EH (cell line): ENCODE measurements at places on chromosomes 7 and 10.

DNA sequence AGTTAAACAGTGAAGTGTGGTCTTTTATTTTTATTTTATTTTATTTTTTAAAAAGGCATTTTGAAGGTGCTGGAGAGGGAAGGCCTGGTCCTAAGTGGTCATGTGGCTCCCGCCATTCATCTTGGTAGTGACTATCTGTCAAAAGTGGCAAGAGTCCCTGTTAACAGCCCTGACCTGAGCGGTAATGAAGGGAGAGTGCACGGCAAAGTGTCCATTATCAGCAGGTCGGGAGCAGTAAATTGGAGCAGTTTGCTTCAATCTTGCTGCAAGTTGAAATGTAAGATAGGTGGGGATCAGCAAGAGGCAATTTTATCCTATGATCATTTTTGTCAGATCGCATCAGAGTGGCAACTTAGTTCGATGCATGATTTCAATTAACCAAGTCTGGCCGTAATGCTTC is 227.4 kb upstream of the SP4 start:
- no peak for DNase-seq

DNA sequence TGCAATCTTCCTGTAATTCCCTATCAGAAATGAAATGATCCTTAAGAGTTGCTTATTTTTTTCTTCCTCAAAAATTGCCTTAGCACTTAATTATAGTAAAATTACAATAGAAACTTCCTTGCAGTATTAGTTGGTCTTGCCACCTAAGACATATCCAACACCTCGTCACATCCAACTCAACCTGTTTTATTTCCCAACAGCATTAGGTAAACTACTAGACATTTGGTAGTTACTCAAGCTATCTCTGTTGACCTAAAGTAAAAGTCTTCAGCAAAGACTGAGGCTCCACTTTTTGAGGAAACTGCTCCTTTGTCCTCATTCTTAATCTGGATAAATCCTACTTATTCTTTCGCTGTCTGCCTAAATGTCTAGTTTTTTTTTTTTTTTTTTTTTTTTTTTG is 20.4 kb downstream of the HIBADH start:
- no peak for DNase-seq

GRCh38 chr7:150648353-150649079 is 16.3 kb upstream of the GIMAP6 start:
- no peak for DNase-seq

- DNase-seq = no peak
These were observed 29.1 kb upstream of the SEM1 start for GRCh38 chr7:96738705-96739104.

- peak; percentile 41 for DNase-seq
These were observed 24.7 kb upstream of the HSPA12A start for GRCh38 chr10:116766837-116767634.

GRCh38 chr10:79310200-79310865 is 36.9 kb upstream of the PPIF start:
- no peak for DNase-seq

- DNase-seq = no peak
These were observed 103.0 kb upstream of the CDK1 start for GRCh38 chr10:60675236-60675635.

GRCh38 chr10:23448802-23449570 is 10.1 kb downstream of the OTUD1 start:
- peak; percentile 46 for DNase-seq

DNA sequence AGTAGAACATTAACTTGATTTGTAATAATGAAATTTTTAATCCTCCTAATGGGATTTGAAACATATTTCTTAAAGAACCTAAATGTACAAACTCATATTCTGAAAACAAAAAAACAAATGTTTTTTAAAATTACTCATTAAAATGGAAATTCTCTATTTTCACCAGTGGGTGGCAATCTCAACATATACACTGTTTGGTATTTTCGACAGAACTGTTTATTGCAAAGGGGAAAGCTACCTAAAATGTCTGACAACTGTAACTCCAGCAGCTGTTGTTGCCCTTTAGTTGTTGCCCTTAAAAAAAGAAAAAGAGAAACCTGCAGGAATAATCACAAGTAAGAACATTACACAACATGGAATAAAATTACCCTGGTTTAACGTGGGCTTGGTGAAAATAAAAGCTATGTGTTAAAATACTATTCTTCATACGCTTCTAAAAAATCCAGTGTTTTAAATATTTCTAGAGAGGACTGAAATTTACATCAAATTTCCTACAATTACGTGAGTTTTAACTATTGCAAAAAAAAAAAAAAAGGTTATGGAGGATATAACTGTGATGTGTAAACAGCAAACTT is 54.5 kb downstream of the COL1A2 start:
- peak; percentile 54 for DNase-seq

DNA sequence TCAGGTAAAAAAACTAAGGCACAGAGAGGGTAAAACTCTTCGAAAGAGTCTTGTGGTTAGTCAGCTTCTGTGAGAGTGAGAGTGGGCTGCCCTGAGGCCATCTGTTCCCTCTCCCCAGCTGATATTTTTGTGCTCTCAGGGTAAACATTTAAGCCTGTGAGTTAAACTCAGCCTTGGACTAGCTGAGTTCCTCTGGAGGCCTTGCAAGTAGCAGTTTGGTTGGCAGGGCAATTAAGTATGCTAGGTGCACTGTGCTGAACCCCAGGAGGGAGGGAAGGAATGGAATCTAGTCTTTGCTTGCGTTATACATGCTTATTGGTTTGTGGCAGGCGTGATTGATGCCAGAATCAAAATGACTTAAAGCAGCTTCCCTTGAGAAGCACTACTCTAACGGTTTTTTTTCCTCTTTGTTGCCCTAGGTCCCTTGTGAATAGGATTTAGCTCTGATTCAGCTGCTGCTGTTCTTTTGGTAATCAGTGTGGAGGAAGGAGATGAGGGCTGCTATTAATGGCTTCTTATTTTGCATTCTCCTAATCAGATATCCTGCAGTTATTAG is 140.2 kb downstream of the AUTS2 start:
- no peak for DNase-seq

GRCh38 chr10:61758433-61758832 is 95.7 kb downstream of the CABCOCO1 start:
- DNase-seq = peak; percentile 86

DNA sequence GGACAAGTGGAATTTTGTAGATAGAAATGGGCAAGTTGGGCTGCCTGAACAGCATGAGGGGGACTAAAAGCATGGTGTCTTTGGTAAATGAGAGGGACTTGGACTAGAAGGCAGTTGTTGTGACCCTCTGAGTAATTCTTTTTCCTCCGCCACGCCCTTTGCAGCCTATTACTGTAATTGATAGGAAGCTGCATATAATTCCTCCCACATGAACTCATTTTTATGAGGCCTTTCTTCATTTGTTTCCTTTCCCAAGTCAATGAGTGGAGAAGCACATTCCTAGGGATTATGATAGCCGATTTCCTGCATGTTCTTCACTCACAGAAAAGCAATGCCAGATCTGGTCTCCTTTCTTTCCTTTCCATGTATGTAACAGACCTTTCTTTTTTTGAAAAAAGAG is 27.7 kb downstream of the ZSCAN25 start:
- peak; percentile 48 for DNase-seq

DNA sequence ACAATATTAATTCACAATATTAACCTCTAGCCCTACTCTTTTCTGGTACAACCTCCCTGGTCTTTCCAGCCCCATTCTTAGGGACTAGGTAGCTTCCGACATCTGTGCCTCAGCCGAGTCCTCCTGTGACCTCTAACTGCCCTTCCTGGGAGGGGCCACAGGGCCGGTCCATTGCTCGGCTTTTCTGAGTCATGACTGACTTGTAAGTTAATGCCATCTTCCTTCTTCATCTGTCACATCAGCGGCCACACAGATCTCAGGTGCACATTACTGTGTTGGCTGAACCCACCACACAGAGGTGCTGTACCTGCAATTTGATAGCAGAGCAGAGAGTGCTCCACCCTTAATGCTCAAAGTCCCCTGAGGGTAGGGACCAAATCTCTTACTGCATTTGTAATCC is 4.1 kb upstream of the CPA4 start:
- no peak for DNase-seq

- DNase-seq = no peak
These were observed 639.2 kb upstream of the POT1 start for GRCh38 chr7:125568799-125569198.

DNA sequence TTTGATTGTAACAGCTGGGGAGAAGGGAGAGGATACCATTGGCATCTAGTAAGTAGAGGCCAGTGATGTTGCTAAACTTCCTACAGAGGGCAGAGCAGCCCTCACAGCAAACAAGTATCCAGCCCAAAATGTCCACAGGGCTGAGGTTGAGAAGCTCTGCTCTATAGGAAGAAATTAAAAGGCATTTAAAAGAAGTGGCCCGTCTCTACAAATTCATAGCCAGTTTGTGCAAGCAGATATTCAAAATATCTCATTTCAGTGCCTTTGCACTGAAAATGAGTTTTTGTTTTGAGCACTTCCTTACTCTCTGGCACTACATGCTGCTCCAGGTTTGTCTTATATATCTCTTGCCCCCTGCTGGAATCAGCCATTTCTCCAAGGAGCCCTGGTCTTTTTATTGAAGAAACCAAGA is 330.0 kb downstream of the BBS9 start:
- DNase-seq = peak; percentile 65

GRCh38 chr7:49443515-49443914 is 329.9 kb upstream of the VWC2 start:
- DNase-seq = no peak

DNA sequence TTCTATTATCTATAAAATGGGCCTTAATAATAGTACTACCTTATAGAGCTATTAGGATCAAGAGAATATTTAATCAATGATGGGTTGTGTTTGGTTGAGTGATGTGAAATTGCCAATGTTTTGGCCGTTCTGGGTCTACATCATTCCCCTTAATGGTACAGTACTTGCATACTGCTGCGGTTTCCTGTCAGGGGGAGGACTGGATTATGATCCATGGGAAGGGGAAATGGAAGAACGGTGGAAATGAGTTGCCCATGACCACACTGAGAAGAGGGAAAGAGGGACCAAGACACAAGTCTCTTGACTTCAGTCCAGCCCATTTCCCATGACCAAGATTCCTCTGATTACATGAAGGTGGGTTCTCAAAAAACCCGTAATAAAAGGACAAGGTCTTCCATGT is 999 bp upstream of the MRPS24 start:
- peak; percentile 31 for DNase-seq

GRCh38 chr7:75611557-75612178 is 119.5 kb downstream of the SPDYE5 start:
- no peak for DNase-seq

DNA sequence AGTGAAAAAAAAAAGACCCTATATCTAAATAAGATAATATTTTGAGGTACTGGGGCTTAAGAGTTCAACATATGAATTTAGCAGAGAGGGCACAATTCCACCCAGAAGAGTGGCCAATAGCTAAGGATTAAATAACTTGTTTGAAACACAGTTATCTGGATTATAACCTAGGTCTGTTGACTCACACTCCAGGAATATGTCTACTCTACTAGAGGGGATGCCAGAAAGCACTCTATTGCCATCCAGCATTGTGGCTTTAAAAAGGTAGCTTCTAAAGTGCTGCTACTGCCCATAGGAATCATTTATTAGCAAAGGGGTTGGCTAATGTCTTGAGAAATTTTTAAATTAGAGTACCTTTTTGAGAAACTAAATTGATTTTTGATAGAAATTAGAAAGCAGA is 102.2 kb downstream of the PPP1R3A start:
- no peak for DNase-seq

DNA sequence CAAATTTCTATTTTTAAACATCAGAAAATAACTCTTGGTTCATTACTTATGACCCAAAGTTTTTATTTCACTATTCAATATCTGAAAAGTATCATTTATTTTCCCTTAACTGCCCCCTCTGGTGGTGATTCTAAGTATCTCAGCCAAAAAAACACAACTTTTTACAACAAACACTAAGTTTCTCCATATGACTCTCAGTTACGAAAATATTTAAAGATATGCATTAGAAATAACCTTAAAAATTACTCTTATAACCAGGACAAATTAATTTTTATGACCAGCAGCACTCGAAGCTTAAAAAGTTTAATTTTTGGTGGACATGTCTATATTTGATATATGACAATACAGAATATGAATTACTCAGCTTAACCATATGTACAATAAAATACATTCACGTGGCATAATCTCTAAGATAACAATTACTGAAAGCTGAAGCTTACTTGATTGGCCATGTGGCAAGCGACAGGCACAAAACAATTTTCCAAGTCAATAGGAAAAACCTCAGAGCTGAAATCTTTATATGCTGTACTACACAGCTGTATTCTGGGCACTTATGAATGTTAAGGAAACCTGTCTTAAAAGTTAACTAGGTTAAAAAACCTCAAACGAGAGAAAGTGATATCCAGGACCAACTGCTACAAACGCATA is 2.3 kb downstream of the HNRNPA2B1 start:
- peak; percentile 48 for DNase-seq

- peak; percentile 91 for DNase-seq
These were observed 3.2 kb upstream of the MRPS24 start for GRCh38 chr7:43872406-43873110.

DNA sequence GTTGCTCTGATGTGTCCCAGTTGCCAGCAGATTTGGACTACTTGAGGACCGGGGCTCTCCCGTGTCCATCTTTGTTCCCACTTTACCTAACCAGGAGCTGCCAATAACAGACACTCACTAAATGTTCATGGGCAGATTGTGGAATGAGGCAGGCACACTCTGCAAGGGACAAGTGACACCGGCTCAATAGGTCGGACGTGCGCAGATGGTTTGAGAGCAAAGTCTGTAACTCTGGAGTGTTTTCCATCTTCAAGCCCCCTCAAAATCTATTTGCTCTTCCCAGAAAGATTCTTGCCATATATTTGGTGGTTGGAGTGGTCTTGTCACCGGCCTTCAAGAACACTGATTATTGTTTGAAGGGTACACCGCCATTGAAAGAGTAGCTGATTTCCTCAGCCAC is 47.2 kb downstream of the THNSL1 start:
- DNase-seq = no peak

DNA sequence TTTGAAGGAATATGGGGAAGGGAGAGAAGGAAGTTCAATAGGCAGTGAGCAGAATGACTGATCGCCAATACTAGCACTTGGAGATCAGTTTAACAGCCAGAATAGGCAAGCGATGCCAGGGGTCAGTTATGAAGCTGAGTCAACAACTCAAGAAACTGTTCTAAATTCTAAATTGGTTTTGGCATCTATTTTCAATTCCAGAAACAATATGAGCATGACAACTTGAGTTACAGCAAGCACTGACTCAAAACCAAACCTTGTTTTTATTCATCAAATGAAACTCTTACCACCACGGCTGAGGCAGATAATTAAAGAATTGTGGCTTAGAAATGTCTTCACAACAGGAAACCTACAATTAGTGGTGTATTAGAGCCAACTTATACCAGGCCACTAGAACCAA is 180.5 kb upstream of the ASAH2 start:
- peak; percentile 60 for DNase-seq

GRCh38 chr10:85645053-85645452 is 721.5 kb downstream of the GRID1 start:
- DNase-seq = peak; percentile 14

- DNase-seq = peak; percentile 63
These were observed 18.8 kb downstream of the BMPR1A start for GRCh38 chr10:86775056-86775869.
